RCC 7860 (cell line): ENCODE measurements at places on chromosomes 2 and 18.

DNA sequence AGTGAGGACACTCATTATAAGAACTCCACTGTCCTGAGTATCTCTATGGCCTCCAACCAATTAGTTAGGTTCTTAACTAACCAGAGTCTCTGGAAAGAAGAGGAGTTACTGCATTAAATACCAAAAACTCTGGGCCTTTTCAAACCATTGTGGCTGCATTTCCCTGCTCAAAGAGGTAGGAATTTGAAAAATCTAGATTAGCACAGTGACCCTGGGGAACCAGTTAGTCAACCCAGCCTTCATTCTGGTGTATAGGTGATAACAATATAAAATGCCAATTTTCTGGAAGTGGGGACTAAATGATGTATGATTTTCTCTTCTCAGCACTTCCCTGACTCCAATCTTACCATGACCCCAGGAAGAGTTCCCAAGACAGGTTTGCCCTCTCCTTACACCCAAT, 287.8 kb upstream of the SETBP1 start:
- DNase-seq: no peak

GRCh38 chr2:36711741-36712314, 15.3 kb downstream of the VIT start:
- DNase-seq: no peak

DNA sequence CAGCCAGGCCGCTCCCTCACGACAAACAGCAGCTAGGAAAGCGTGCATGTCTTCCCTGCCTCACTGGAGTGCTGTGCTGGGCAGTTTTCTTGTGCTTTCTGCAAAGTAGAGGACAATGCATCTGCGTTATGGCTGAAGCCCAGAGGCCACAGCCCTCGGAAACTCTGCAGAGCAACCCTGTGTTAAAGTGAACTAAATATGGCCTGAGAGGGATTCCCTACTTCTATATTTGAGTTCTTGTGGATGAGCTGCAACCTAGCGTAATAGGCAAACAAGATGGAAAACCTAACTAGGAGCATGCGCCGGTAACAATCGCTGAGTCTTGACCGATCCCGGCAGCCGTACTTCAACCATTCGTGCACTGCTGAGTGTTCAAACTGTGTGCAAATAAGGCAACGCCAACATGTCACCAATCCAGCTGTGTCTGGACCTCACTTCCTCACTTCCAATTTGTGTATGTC, 471.9 kb upstream of the HS6ST1 start:
- no peak for DNase-seq

GRCh38 chr2:170643346-170643745, 71.8 kb upstream of the SP5 start:
- DNase-seq: no peak

DNA sequence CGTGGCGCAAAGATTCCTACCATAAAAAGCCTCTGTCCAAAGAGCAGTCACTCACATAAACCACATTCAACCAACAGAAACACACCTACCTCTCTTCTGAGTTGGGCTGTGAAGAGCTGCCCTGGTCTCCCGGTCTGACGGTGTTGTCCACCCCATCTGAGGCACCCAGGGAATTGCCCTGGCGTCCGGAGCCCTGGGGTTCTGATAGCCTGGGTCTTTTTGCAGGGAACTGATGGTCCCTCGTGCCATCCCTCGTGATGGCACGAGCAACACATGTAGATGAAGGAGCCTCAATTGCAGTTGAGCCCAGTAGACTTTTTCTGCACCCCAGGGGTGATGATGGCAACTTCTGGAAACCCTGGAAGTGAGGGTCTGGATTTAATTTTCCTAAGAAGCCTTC, 13.8 kb downstream of the HJURP start:
- DNase-seq: no peak

DNA sequence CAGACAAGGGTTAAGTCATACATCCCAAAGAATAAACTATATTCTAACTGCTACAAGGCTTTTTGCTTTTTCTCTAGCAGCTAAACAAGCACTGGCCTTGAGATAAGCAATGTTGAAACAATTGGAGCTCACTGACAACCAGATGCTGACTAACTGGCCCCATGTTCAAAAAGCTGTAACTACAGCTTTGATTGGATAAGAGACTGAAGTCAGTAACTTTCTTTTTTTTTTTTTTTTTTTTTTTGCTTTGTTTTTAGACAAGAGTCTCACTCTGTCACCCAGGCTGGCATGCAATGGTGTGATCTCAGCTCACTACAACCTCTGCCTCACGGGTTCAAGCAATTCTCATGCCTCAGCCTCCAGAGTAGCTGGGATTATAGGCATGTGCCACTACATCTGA, 45.4 kb upstream of the TMEM163 start:
- no peak for DNase-seq

DNA sequence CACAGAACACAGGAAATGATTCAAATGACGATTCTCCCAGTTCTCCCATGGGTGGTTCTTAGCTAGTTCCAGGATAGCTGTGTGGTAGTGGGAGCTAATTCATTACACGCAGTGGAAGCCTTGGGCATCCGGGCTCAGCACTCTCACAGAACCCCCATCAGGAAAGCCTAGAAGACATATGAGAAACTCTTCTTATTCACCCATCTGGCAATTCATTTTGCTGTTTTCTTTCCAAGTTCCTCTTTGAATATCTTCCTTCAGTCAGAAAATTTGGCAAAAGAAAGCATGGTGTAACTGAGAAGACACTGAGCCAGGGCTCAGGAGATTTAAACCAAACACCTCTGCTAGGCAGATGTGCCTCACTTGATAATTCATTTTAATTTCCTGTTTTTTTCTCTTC, 85.2 kb upstream of the FN1 start:
- no peak for DNase-seq

- no peak for DNase-seq
These were observed 161.6 kb upstream of the TRIB2 start for GRCh38 chr2:12555012-12555645.

DNA sequence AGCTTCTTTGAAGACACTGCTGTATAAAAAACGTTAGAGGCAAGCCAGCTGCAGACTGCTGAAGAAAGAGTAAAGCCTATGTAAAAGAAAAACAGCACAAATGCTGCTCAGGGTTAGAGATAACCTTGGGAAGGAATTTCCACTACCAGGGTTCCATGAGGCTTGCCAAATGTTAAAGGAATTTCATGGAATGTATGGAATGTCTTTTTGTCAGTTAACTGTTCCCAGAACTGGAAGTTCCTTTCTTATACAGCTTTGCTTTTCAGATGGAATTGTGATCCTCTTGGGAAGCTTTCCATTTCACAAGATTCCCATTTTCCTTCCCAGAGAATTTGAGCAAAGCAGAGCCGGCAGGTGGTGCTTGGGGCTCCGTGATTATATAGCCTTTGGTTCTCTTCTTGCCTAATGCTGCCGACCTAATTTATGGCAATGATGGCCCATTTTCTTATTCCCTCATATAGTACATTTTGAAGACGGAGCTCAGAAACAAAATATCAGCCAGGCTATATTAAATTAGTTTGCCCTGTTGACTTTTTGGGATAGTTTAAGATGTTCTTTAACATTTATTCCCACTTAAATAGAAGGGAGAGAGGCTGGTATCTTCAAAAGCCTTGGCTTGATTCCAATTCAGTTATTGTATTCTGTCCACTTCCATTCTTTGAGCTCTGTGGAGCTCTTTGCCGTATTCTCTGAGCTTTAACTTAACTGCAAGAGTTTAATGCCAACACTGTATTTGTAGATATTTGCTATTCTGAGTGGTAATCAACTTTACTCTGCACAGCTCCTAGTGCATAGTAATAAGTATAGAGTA, 162.3 kb downstream of the PHLPP1 start:
- peak; percentile 59 for DNase-seq

DNA sequence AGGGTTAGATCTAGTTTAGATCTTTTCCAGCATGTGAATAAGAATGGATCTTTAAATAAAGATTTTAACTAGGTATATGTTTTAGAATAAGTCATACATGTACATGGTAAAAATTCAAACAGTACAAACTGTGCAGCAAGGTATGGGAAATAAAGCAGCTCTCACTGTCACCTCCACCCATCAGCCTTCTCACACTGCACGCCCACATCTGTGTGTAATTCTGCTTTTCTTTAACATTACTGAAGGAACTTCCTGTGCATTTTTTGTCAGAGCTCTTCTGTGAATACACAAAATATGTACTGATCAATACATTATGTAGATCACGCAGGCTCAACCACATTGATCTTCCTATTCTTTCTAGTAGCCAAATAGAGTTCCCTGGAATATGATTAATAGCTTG, 3.4 kb downstream of the CASP8 start:
- no peak for DNase-seq

DNA sequence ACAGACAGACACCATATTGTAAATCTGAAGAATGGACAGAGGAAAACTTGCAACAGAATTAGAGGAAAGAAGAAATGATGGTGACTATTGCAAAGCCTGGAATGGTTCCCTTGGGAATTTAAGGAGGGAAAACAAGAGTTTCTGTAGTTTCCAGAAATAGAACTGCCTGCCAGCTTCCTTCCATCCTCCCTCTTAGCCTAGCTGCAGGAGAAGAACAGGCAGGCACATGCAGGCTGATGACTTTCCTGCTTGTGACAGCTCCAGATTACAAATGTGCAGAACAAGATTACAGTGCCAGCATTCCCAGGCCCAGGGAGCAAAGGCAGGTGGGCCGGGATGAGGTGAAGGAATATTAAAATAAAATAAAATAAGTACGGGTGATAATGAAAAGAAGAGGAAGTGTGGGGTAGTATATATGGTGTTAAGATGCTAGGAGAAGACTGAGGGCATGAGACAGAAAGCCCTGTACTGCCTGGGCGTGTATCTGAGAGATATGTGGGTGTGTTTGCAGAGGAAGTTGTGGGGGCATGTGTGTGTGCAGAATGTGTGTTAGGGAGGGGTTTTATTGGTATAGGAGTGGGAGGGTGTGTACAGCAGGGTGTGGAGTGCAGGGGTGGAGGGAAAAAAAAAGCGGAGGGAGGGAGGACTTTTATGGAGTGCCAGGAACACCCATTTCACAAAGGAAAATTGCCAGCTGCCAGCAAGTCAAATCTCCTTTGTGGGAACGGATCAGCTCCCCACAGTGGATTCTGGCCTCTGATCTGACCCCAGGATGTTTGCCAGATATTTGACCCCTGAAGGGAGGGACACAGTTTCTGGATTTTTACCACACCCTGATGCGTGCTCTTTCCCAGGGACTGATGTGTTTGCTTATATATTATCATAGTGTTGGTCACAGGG, 43.9 kb upstream of the NEMP2 start:
- DNase-seq: no peak

DNA sequence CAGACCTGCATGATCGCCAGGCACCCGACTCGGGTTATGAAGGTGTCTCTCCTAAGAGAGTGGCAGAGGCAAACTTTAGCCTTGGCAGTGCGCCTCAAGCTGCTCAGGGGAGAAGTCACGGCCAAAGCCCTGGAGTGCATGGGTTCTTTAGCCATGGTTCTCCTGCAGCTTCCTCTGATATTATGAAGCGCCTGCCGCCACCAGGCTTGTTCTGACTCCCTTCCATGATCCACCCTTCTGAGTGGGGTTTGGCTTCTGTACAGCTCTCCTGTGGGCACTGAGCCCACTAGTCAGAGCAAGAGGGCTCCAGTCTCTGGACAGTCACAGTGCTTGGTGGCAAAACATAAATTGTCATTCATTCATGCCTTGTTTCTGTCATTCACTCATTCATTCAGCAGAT, 25.9 kb upstream of the TMBIM1 start:
- DNase-seq: no peak

DNA sequence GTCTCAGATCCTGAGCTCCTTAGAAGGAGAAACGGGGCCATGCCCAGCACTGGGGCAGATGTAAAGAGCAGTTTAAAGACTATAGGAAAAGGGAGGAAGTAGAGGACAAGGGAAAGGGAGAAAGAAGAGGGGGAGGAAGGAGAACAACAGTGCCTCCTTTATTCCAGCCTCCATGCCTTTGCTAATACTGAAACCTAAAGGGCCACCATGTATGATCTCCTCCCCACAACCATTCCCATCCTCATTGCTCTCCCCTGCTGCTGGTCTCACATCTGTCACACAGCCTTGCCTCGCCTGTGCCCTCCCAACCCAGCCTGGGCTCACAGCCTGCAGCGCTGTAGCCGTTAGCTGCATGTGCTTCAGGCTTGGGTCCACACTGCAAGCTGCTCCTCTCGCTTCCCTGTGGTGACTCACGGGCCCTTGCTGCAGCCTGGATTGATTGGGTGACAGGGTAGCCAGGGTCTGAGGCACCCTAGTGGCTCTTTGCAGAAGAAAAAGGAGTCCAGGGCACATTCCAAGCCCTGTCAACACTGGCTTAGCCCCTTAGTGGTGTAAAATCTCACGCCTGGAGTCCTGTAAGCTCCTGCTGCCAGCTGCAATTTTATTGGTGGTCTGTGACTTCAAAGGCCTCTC, 281.9 kb downstream of the SRBD1 start:
- DNase-seq: peak; percentile 19

DNA sequence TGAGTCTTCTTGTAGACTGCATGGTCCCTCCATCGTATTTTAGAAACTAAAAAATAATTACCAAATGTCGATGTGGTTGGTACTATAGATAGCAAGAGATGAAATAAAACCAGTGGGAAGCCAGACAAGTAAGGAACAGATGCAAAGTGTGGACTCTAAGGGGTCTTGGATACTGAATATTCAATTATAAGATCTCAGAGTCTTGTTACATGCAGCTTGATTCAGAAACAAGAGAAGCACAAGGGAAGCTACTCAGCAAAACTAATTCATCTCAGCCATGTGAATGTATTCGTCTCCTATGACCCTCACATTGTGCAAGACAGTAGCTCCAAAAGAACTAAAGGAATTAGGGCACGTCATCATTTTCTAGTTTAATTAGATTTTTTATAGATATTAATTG, 80.9 kb downstream of the CDH20 start:
- no peak for DNase-seq

DNA sequence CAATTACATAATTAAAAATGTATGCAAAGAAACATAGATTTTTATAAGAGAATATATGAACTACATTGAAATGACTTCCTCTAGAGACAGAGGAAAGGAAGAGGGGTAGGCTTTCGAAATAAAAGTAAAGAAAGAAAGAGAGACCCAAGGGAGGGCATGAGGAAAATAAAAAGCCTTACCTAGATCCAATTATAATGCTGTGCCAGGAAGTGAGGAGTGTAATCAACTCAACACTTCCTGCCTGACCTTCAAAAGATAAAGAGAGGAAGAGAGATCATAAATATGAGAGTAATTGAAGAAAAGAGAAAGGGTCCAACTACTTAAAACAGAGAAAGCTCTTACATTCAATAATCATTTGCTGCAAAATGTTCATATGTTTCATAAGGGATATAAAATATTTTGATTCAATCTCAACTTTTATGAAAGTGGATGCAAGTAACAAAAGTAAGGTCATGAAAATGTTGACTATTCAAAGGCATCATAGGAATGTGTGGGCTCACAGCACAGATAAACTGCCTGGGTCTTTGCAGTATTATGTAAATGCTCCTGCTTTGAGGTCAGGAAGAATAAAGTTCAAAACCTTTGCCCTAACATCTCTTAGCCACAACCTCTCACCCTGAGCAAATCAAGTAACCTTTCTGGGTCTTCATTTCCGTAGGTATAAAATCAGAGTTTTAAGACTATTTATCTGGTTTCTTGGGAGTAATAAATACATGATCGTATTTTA, 1237.7 kb downstream of the LRP1B start:
- no peak for DNase-seq

GRCh38 chr18:8703781-8704301, 1.5 kb upstream of the MTCL1 start:
- DNase-seq: peak; percentile 65

- no peak for DNase-seq
These were observed 2.1 kb downstream of the TRIB2 start for GRCh38 chr2:12718711-12719399.
